ENCODE measurements at places on chromosomes 2 and 18. TPM values are rescaled to one million over a fixed set of nuclear protein-coding genes. Genes with fewer than 3 reads are reported as not detected.

The MAP2 gene
- 0.20 TPM for total RNA-seq

The SLC5A7 gene
- total RNA-seq = not detected

The NPC1 gene
- 25.9 TPM for total RNA-seq

The GPBAR1 gene
- not detected for total RNA-seq

GRCh38 chr2:179443180-179443579, 178.5 kb upstream of the SESTD1 start:
- no peak for DNase-seq
- no peaks in the 10 kb centered on the region for H3K36me3 ChIP-seq
- peaks cover 20% of the 10 kb centered on the region for H3K27me3 ChIP-seq
- no peaks in the 10 kb centered on the region for H3K4me1 ChIP-seq
- no peak overlapping the region for H3K4me3 ChIP-seq
- H3K27ac ChIP-seq = no peak overlapping the region
